ENCODE measurements at places on chromosomes 7 and 10. TPM values are rescaled to one million over a fixed set of nuclear protein-coding genes. Genes with fewer than 3 reads are reported as not detected.

Gene NKX6-2
- polyA plus RNA-seq: not detected

Gene TRIM50
- polyA plus RNA-seq: not detected

Gene CTAGE4
- not detected for polyA plus RNA-seq

Gene TUBB8
- polyA plus RNA-seq: 0.13 TPM

Gene THAP5
- 4.2 TPM for polyA plus RNA-seq

Gene NUDT1
- 98.1 TPM for polyA plus RNA-seq

Gene CFTR
- polyA plus RNA-seq: not detected

Gene CCDC3
- polyA plus RNA-seq: 0.05 TPM

Gene NPY4R
- polyA plus RNA-seq: 0.06 TPM

Gene EPHB6
- polyA plus RNA-seq: 1.8 TPM

Gene GDF10
- polyA plus RNA-seq: not detected

Gene C10orf62
- polyA plus RNA-seq: 0.19 TPM

Gene CALHM1
- not detected for polyA plus RNA-seq

Gene TAS2R41
- not detected for polyA plus RNA-seq

Gene TMEM184A
- polyA plus RNA-seq: 1.5 TPM

Gene MEOX2
- polyA plus RNA-seq: not detected

Gene CD36
- polyA plus RNA-seq: 0.10 TPM

Data from SK-N-SH (cell line).